Progenitor cell of endocrine pancreas (in vitro differentiated cells): ENCODE measurements at places on chromosomes 16 and 17. TPM values are rescaled to one million over a fixed set of nuclear protein-coding genes. Genes with fewer than 3 reads are reported as not detected.

Gene KCNAB3
- 6.0 and 6.4 TPM in 2 replicates for total RNA-seq

Gene TRIM47
- total RNA-seq: 0.42 and 1.0 TPM in 2 replicates

Gene TEKT1
- not detected in 2 replicates for total RNA-seq

DNA sequence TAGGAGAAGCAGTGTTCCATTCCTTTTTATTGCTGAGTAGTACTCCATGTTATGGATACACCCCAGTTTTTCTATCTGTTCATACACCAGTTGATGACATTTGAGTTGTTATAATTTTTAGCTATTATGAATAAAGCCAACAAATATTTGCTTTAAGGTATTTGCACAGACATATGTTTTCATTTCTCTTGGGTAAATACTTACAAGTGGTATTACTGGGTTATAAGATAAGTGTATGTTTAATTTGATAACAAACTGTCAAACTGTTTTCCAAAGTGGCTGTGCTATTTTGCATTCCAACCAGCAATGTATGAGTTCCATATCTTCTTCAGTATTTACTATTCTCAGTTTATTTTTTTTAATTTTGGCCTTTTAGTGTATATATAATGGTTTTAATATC lies 27.7 kb upstream of the GFOD2 start:
- no peak overlapping the region for H3K27ac ChIP-seq
- H3K4me3 ChIP-seq: no peak overlapping the region
- no peaks in the 10 kb centered on the region for H3K27me3 ChIP-seq
- peaks cover 10% of the 10 kb centered on the region for H3K36me3 ChIP-seq
- DNase-seq: no peak

DNA sequence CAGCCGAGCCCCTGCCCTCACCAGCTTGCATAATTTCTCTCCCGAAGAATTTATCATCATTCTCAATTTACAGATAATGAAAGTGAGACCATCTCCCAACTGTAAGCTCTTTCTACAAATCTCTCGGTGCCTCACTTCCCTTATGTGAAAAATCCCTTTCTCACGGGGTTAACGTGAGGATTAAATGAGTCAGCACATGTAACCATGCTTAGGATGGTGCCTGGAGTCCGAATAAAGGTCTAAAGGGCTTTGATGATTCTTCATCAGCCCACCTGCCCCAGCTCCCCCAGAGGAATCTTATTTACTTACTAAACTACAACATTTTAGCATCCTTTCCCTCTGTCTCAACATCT lies 24.8 kb upstream of the PIK3R6 start:
- H3K27ac ChIP-seq: no peak overlapping the region
- DNase-seq: no peak
- H3K27me3 ChIP-seq: peaks cover 46% of the 10 kb centered on the region

- no peak overlapping the region for H3K4me3 ChIP-seq
- H3K4me1 ChIP-seq: peaks cover 49% of the 10 kb centered on the region
- no peaks in the 10 kb centered on the region for H3K27me3 ChIP-seq
- peaks cover 14% of the 10 kb centered on the region for H3K36me3 ChIP-seq
- peak overlapping the region; percentile 89 for H3K27ac ChIP-seq
- no peak for DNase-seq
Observed at GRCh38 chr17:72076678-72077030, 44.2 kb upstream of the SOX9 start.

- H3K36me3 ChIP-seq: peaks cover 8% of the 10 kb centered on the region
- H3K27ac ChIP-seq: no peak overlapping the region
- H3K4me3 ChIP-seq: no peak overlapping the region
- no peak for DNase-seq
Observed at GRCh38 chr17:19290066-19290705, 53.0 kb downstream of the EPN2 start.

DNA sequence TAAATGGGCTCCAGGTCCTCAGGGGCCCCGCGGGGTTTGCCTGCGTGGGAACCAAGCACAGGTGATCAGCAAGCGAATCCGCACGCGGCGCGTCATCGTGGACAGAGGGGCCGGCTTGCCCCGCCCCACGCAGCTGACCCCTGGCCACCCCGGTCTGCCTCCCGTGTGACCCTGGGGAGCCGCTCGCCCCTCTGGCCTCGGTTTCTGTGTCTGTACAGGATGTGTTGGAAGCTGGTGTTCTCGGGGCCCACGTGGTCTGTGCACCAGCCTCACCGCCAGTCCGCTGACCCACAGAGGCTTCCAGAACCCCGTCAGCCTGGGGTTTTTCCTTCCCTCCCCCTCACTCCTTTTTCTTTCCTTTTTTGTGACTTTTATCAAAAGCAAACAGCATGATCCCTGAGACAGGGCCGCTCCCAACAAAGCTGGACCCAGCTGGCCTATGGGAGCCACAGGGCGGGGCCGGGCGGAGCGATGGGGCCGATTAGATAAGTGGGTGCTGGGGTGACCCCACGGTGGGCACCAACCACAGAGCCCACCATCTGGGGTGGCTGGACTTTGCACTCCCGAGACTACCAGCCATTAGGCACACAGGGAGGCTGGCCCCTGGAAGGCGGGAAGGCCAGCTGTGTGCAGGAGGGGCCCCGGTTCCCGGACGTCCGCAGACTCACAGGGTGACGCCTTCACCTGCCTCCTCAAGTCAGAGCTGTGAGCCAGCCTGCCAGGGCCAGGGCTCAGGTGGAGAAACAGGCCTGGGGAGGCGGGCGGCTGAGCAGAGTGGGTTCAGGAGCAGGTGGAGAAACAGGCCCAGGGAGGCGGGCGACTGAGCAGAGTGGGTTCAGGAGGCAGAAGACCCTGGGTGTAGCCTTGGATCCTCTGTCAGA lies 56.0 kb downstream of the ZFPM1 start:
- H3K36me3 ChIP-seq: peaks cover 3% of the 10 kb centered on the region
- no peaks in the 10 kb centered on the region for H3K27me3 ChIP-seq
- H3K4me1 ChIP-seq: peaks cover 29% of the 10 kb centered on the region
- DNase-seq: no peak
- H3K4me3 ChIP-seq: peak overlapping the region; percentile 9

DNA sequence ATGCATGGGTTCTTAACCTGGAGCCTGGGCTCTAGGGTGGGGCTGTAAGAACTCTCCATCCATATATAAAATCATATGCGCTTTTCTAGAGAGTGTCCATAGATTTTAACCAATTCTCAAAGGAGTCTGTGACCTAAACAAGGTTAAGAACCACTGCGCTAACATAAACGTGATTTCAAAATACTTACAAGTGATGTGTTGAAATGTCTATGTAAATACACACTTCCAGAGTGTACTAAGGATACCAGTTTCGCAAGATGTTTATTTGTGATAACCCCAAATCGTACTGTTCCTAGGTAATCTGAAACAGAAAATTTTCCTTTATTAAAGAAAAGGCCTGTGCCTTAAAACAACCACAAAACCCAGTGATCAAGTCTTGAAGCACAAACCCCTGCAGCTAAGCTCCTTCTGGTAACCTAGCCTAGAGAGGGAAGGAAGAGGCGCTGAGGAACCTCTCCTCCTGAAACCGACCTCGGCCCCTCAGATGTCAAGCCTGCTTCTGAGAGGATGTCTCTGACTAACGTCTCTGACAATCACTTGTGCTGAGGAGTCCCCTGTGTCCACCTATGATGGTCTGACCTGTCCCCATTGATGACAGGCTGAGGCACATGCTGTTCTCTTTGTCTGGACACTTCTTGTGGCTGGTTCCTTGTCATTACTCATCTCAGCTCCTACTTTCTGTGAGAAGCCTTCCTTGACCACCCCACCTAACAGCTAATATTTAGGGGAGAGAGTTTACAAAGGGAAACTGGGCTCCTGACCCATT lies 32.2 kb downstream of the SNN start:
- no peak overlapping the region for H3K27ac ChIP-seq
- peaks cover 20% of the 10 kb centered on the region for H3K36me3 ChIP-seq
- no peak for DNase-seq
- no peak overlapping the region for H3K4me3 ChIP-seq

DNA sequence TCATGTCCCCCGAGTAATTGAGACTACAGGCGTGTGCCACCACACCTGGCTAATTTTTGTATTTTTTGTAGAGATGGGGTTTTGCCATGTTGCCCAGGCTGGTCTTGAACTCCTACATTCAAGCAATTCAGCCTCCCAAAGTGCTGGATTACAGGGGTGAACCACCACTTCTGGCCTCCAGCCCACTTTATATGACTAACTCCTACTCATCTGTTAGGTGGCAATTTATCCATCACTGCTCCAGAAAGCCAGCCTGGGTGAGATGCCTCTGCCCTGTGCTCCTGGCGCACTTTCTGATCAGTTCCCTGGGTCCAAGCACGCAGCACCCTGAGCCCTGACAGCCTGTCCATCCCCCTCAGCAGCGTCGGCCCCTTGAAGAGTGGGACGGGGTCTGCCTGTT lies 29.4 kb downstream of the ADAM11 start:
- no peak overlapping the region for H3K27ac ChIP-seq
- H3K27me3 ChIP-seq: peaks cover 6% of the 10 kb centered on the region
- no peaks in the 10 kb centered on the region for H3K36me3 ChIP-seq
- H3K4me3 ChIP-seq: no peak overlapping the region
- no peak for DNase-seq

DNA sequence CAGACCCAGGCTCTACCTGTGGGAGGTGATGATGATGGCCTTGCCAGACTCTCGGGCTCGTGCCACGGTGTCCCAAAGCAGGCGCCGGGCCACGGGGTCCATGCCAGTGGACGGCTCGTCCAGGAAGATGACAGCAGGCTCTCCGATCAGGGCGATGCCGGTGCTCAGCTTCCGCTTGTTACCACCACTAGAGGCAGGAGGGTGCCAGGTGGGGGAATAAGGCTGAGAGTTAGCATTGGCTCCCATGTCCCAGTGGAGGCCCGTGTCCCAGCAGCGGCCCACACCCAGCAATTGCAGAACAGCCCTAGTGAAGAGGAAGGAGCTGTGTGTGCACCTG lies 10.3 kb upstream of the RNPS1 start:
- H3K4me3 ChIP-seq: no peak overlapping the region
- no peaks in the 10 kb centered on the region for H3K36me3 ChIP-seq
- no peaks in the 10 kb centered on the region for H3K4me1 ChIP-seq
- no peak overlapping the region for H3K27ac ChIP-seq
- H3K27me3 ChIP-seq: peaks cover 5% of the 10 kb centered on the region

DNA sequence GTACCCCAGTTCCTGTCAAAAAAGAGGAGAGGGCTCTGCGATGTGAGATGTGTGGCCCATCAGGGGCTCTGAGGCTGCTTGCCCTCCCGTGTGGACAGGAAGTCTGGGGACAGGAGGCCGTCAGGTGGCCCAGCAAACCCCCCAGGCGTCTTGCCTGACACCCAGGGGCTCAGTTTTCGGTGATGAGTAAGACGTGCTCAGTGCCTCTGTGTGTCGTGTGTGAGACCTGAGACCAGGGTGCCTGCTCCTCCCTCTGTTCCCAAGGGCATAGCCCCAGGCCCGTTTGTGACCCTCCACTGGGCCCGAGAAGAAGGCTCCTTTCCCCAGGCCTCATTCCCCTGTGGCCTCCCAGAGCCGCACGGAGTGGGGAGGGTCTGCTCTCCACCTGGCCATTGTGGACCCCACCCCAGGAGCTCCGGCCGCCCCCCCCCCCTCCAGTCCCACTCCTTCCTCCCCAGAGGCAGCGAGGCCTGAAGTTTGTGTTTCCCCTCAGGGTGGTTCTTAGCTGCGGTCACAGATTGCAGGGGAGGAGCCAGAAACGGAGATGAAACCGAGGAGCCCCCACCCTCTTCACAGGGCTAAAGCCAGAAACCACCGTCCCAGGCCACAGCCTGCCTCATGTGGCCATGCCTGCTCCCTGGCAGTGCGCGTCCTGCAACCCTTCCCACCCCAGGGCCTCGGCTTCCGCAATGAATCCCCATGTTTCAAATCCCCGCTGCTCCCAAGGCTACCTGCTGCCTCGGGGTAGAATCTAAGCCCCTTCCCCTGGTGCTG lies 4.9 kb upstream of the ACTG1 start:
- peaks cover 1% of the 10 kb centered on the region for H3K36me3 ChIP-seq
- H3K27me3 ChIP-seq: peaks cover 17% of the 10 kb centered on the region
- DNase-seq: peak; percentile 10
- H3K4me1 ChIP-seq: peaks cover 10% of the 10 kb centered on the region
